Foreskin melanocyte (primary cell): ENCODE measurements at places on chromosomes 7 and 10.
A peak's percentile ranks its signal among the peaks of the same experiment; 100 is the strongest.

DNA sequence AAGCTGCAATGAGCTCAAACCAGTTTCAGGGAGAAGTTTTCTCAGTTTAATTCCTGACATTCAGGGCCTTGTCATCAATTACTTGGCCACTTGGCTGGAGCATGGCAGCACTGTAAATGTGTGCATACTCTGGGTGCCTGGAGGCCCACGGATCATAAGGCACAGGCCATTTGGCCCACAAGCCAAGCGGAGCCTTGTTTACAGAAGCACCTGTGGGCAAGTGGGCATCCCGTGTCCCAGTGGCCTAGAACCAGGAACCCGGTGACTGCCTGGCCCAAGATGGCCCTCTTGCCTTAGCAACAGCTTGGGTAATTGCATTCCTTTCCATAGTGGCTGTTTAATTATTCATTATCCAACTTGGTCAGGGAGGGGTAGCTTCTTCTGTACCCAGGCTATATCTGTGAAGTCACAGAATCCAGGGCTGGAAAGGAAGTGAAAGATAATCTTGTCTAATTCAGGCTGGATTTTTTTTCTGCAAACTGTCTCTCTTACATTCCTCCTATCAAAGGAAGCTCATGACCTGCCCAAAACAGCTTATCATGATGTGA lies 426.4 kb upstream of the ZMIZ1 start:
- DNase-seq, result no peak

- DNase-seq, result no peak
These were observed 162.0 kb upstream of the HABP2 start for GRCh38 chr10:113390896-113391295.

GRCh38 chr7:29322023-29322712 lies 127.6 kb downstream of the CHN2 start:
- DNase-seq, result no peak

DNA sequence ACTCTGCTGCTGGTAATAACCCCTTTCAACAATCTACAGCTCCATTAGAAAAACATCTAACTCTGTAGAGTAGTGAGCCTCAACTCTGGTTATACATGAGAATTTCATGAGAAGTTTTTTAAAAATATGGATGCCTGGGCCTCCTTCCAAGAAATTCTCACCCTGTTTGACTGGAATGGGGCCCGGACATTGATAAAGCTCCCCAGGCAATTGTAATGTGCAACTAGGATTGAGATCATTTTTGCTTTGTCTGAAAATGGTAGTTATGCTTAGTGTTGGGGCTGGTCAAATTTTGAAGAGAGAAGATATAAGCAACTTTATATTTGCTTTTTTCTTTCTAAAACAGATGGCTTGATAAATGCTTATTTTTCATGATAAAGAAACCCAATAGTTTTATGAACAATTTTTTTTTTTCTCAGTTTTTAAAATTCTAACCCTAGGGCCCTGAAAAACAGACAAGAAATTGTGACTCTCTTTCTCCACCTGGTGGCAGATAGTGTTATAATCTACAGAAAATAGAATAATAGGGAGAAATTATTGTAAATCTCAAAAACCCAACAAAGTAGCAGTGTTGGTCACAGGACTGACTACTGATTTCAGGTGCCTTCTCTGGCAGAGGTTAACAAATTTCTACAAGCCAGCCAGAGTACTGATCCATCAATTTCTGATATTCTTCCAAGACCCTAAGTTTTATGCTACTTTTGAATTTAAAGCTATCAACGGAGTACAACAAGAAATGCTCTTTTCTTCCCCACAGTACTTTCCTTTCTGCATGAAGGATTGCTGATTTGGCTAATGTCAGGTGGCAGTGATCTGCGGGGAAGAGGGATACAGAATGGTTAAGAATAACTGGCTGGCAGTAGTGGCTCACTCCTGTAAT lies 174.8 kb downstream of the DKK1 start:
- peak; percentile 38 for DNase-seq

- DNase-seq, result no peak
These were observed 228.9 kb upstream of the ETV1 start for GRCh38 chr7:14218338-14218737.

GRCh38 chr10:70779088-70779487 lies 6.1 kb downstream of the TBATA start:
- DNase-seq, result peak; percentile 12

DNA sequence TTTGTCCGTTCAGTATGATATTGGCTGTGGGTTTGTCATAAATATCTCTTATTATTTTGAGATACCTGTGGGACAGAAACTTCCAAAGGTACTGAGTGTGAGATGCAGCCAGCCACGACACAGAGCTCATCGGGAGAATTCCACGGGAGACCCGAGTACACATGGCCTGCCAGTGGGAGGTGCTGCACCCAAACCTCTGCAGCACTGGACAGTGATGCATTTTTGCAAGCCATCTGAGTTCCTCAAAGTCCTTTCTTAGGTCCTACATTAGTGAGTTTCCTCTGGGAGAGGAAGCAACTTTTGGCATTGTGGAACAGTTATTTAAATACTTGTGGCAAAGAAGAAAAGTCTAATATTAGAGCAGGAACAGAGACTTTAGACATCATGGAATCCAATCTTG lies 77.5 kb downstream of the ARID5B start:
- DNase-seq, result no peak

- DNase-seq, result no peak
These were observed 48.3 kb downstream of the RBAK start for GRCh38 chr7:5093948-5094347.

DNA sequence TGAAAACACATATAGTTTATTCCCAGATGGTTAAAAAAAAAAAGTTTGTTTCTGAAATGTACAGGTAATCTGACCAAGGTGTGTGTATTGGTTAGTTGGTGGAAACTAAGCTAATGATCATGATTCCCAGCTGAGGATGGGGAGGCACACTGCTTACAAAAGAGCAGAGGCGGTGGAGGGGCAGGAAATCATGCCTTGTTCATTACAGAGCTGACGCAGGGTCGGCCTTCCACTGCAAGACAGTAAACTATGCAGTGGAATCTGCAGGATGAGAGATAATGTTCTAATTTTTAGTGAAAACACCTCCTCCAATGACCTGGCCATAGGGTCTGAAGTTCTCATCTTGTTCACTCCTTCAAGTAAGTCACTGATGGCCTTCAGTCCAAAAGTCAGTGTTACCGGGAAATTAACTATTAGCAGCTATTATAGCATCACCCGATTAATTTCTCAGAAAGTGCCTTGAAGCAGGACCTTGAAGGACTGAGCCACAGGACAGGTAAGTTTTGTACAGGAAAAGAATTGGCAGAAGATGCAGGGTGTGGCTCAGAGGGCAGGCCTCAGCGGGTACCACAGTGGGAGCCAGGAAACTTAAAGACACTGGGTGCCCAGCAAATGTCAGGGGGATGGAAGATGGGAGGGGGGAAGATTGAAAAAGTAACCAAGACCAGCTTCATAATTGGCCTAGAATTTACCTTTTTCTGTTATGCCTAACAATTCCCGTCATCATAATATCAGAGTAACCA lies 36.0 kb downstream of the MYOF start:
- DNase-seq, result no peak

DNA sequence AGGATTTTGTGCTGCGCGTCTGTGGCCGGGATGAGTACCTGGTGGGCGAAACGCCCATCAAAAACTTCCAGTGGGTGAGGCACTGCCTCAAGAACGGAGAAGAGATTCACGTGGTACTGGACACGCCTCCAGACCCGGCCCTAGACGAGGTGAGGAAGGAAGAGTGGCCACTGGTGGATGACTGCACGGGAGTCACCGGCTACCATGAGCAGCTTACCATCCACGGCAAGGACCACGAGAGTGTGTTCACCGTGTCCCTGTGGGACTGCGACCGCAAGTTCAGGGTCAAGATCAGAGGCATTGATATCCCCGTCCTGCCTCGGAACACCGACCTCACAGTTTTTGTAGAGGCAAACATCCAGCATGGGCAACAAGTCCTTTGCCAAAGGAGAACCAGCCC lies 3.3 kb downstream of the PIK3CG start:
- DNase-seq, result no peak

- DNase-seq, result no peak
These were observed 601 bp downstream of the EPHB4 start for GRCh38 chr7:100826514-100827329.

- DNase-seq, result no peak
These were observed 345.7 kb upstream of the KLF6 start for GRCh38 chr10:4130685-4131084.

- no peak for DNase-seq
These were observed 199.4 kb downstream of the USP6NL start for GRCh38 chr10:11411926-11412545.

DNA sequence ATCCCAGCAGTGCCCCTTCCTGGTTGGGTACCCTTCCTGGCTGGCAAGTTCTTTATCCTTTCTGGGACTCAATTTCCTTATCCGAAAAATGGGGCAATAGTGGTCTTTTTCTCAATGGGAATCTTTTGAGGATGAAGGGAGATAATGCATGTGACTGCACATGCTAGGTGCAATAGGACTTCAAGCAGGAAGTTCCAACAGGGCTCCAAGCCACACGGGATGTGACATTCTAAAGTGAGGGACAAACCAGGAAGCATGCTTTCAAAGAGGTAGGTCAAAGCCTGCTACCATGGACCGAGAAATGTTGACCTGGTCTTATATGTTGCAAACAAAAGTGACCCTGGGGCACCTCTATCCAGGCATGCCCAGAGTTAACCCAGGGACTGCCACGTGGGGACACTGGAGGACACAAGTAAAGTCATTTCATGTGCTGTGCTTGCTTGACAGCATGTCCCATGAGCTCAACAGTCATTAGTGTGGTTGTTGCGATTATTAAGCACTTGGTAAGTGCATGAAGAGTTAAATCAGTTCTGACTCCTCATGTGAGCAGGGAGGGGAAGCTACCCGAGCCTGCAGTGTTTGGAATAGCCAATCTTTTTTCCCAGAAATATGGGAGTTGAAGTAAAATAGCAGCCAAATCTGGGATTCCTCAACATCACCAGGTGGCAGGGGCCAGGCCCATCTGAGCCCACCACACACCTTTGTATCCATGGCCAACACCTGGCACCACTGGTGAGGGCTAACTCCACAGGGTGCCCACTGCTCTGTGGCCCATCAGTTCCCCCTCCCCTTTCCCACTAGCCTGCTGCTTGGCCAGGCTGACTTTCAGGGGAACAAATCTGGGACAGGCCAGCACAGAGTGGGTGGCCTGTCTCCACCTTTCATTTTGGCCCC lies 5.7 kb downstream of the ARHGAP22 start:
- DNase-seq, result no peak
